ENCODE measurements at places on chromosomes 3 and 15.
A peak's percentile ranks its signal among the peaks of the same experiment; 100 is the strongest.

DNA sequence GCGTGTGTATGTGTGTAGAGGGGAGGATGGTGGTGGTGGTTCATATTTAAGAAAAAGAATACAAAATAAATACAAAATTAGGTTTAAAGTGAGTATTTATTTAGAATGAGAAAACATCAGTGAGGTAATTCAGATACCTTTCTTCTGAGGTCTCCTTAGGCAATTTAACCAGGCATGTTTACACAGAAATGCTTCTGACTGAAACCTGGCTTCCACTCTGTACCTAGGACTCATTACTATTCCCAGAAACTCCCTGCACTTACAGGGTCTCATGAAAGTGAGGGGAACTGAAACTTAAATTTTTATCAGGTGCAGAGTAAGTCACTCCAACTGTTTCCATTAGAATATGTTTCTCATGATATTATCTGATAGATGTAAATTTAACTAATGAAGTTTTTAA lies 10.3 kb upstream of the DIPK2A start:
- DNase-seq, result no peak

- no peak for DNase-seq
Observed at GRCh38 chr3:195595785-195596531, 12.2 kb upstream of the APOD start.

DNA sequence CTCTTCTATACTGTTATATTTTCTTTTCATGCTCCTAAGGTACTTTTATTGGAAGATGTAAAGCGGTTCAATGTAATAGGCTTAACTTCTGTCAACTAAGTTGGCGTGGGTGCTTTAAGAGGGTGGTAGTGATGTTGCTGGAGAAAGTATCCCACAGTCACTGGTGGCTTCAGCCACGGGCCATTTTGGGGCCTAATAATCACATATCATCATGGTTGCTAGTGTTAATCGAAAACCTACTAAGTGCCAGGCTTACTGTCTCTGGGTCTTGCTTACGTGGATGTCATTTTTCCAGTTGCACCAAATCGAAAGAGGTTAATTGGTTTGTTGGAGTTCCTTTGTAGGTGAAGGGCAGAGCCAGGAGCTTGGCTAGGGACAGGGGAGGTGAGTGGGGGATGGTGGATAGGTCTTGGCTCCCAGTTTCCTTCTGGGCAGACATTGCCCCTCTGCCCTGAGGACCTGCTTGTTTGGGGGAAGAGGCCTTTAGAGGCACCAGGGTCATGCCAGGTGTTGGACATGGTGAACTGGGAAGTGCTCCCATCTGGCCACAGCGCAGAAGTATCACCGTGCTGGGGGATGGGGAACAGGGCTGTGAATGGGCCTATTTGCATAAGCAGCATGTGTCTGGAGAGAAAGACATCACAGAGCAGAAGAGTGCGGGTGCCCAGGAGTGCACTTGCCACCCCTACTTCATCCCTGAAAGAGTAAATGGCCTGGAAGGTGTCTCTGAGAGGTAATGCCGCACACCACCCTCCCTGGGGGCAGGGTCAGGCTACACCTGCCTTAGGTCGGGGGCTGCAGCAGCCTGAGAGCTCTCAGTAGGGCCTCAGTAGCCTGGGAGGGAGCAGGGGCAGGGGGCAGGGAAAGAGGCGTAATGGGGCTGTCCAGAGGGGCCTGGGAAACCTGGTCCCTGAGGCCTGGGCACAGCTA lies 62.4 kb upstream of the POLG start:
- no peak for DNase-seq

DNA sequence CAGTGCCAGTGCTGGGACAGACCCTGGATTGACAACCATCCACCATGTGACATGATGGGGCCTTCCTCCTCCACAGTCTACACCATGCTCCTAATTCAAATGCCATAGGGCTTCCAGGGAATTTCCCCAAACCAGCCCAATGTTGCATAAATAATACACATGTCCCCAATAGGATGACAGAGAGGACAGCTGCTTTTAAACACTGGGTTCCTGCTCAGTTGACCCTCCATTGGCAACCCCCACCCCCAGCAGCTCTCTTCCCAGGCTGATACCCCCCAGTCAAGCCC lies 28.3 kb upstream of the ATP2B2 start:
- DNase-seq, result no peak

DNA sequence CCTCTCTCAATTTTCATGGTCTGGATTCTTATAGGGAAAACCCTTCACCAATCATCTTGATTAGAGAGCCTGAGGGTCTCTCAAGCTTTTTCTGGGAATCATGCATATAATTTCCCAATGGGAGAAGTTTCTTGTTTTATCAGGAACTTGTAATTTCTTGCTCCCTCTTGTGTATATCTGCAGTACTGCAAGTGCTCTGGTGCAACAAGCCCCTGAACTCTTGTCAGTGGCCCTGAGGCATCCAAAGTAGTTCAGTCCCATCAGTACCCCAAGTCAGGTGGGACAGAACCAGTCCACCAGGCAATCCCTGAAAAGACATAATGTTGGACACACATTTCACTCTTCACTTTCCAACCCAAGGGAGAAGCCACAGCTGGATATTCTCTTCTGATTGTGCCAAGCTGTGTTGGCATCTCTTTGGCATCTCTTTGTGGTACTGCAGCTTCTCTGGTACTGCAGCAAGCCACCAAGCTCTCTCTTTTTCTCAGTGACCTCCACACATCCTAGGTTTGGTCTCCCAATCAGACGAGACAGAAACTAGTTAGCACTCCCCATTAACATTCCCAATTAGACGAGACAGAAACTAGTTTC lies 214.5 kb downstream of the ZIC4 start:
- DNase-seq, result peak; percentile 49

Measured in SW480 (cell line).